ENCODE measurements at places on chromosomes 1 and 21.

GRCh38 chr21:33246963-33247362, 17.2 kb downstream of the IFNAR2 start:
- no peak for DNase-seq

- DNase-seq = no peak
These were observed 6.4 kb downstream of the MAP3K6 start for GRCh38 chr1:27360159-27361043.

DNA sequence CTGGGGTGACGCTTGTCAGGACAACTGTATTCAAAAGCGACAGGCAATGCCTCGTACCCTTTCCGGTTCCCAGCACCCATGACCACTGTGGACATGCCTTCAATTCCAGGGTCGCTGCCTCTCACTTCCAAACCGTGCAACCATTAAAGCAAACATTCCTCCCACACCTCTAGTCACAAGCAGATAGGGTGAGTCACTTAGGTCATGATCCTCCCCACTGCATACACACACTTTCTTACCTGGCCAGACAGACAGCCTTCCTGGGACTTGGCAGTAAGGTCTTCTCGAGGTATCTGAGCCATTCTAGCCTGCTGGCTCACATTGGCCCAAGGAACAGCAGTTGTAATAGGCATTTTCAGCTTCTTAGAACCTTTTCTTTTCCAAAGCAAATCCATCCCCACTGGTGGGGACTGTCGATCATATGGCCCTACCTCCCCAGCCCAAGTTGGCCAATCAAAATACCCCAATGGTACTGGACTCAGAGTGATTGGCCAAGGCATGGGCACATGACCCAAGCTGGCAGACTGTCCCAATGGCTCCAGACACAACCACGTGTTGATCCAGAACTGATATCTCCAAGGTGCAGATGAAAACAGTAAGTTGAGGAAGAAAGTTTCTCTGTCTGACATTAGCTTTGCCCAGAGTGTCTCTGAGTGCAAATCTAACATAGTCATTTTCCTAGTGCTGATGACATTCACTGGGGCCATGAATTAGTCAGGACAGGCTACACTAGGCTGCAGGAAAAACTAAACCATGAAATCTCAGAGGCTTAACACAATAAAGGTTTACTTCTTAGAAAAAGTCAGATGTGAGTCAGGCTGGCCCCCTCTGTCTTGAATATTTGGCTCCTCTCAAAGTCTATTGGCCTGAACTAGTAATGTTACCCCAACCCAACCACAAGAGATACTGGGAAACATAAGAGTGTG, 113.8 kb downstream of the RRAGC start:
- no peak for DNase-seq

- DNase-seq = no peak
These were observed 7.1 kb upstream of the ACTA1 start for GRCh38 chr1:229440851-229441537.

- no peak for DNase-seq
These were observed 954 bp downstream of the WNT2B start for GRCh38 chr1:112509660-112510178.

DNA sequence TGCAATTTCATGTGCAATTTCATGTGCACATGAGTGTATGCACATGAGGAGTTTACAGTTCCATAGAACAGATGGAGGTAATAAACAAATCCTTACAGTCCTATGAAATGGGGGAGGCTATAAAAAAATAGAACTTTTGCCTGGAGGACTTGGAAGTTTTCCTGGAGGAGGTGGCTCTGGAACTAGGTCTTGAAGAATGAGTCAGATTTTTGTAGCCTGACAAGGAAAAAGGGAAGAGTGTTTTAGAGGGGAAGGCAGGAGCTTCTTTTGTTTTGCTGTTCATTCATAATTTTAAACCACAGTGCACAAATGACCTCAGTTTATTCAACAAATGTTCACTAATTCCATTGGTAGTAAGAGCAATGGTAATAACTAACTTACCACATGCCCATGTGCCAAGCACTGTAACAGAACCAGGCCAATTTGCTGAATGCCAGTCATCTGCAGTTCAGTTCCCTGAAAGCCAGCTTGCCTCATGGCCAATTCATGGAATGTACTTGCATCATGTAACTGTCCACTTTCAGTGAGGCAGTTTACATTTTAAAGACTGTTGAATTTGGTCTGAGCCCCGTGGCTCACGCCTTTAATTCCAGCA, 2.7 kb downstream of the DIO1 start:
- no peak for DNase-seq

GRCh38 chr1:115877511-115877910, 36.6 kb upstream of the NHLH2 start:
- DNase-seq = no peak

DNA sequence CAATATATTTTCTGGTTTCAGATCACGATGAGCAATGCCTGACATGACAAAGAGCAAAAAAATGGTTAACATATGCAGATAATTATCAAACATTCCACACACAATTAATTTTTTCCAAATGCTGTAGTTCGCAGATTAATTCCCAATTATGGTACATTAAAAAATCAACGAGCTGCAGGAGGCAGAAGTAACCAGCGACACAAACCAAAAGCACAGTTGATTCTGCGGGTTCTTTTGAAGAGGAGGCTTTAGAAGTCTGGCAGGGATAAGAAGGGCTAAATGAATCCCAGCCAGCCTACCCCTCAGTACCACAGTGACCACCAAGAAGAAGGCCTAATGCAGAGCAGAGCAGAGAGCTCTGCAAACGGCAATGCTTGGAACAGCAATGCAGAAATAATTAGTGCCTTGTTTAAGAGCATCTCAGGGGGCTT, 17.0 kb upstream of the KNCN start:
- DNase-seq = no peak

DNA sequence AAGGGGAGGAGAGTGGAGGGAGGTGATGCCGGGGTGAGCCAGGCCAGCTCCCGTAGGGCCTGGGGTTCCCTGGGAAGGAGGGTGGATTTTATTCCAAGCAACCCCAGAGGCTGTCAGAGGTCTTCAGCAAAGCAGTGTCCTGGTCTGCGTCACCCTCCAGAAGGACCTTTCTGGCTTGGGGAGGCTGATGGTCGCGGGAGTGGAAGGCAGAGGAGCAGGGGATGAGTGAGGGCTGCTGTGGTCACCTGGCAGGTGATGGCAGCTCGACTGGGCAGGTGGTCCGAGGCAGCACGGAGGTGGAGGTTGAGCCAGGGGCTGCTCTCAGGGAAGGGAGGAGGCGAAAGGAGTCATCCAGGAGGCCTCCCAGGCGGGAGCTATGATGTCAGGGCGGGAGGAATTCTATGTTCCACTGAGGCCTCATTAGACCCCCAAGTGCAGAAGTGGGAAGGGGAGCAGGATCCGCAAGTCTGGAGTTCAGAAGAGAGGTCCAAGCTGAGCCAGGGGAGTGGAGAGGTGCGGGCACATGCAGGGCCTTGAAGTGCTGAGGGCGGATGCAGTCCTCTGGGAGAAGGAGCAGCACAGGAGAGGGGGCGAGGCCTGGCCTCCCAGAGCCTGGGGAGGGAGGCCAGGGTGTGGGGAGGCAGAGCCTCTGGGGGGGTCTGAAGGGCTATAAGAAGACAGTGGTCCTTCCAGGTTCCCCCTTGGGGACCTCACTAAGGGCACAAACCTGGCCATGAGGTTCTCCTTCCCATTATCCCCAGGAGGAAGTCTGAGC, 33.3 kb downstream of the BMP8A start:
- no peak for DNase-seq

GRCh38 chr1:178324003-178324402, 172.8 kb downstream of the CLEC20A start:
- no peak for DNase-seq

GRCh38 chr1:201912832-201913231, 24.1 kb downstream of the SHISA4 start:
- no peak for DNase-seq
